ENCODE measurements at places on chromosomes 6 and 20.
A peak's percentile ranks its signal among the peaks of the same experiment; 100 is the strongest.

DNA sequence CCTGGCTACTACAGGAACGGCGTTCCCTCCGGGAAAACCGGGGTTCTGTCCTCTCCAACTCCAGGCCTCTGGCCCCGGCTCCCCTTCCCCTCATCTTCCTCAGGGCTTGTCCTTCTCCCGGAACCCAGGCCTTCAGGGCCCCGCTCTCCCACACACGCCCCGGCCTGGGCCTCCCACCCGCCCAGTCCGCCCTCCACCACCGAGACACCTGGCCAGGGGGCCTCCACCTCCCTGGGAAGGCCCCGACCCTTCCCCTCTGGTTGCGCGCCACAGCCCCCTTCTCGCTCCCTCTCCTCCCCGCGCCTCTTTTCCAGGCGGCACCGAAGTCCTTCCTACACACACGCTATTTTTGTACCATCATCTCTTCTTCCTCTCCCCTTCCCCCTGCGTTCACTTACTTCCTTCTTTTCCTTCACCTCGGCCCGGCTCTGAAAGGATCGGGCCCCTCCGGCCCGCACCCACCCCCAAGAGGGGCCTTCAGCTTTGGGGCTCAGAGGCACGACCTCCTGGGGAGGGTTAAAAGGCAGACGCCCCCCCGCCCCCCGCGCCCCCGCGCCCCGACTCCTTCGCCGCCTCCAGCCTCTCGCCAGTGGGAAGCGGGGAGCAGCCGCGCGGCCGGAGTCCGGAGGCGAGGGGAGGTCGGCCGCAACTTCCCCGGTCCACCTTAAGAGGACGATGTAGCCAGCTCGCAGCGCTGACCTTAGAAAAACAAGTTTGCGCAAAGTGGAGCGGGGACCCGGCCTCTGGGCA lies 1.3 kb upstream of the SIRPA start:
- DNase-seq, result no peak
- H3K27ac ChIP-seq, result peak overlapping the region; percentile 93
- H3K27me3 ChIP-seq, result no peaks in the 10 kb centered on the region
- no peaks in the 10 kb centered on the region for H3K36me3 ChIP-seq
- peaks cover 27% of the 10 kb centered on the region for H3K4me1 ChIP-seq

DNA sequence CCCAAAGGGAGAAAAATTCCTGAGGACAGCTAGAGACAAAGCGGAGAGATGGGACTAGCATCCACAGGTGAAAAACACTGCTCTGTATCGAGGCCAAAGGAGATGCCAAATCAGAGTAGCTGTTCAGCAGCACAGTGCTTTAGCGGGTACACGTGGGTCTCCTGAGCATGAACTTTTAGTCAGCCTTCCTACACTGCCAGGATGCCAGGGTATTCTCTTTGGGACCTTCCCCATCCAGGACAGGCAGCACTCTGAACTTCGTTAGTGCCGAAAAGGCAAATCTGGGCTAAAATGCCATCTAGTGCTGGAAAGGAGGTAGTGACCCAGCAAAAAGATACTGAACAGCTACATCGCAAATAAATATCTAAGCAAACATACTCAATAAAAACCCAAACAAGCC lies 64.9 kb downstream of the C6orf58 start:
- no peaks in the 10 kb centered on the region for H3K36me3 ChIP-seq
- DNase-seq, result peak; percentile 49
- H3K4me1 ChIP-seq, result no peaks in the 10 kb centered on the region
- H3K27ac ChIP-seq, result no peak overlapping the region
- H3K4me3 ChIP-seq, result no peak overlapping the region

- H3K27ac ChIP-seq, result no peak overlapping the region
- no peak for DNase-seq
- H3K4me1 ChIP-seq, result no peaks in the 10 kb centered on the region
- no peaks in the 10 kb centered on the region for H3K27me3 ChIP-seq
- no peaks in the 10 kb centered on the region for H3K36me3 ChIP-seq
These were observed 671.2 kb downstream of the COL12A1 start for GRCh38 chr6:74534465-74535211.

GRCh38 chr20:60010689-60011458 lies 52.7 kb downstream of the CDH26 start:
- H3K4me1 ChIP-seq, result peaks cover 3% of the 10 kb centered on the region
- H3K27me3 ChIP-seq, result no peaks in the 10 kb centered on the region
- no peak for DNase-seq
- H3K36me3 ChIP-seq, result no peaks in the 10 kb centered on the region

All from cardiac muscle cell (in vitro differentiated cells and primary cell).